ENCODE measurements at places on chromosomes 7 and 10. TPM values are rescaled to one million over a fixed set of nuclear protein-coding genes. Genes with fewer than 3 reads are reported as not detected.

TDRD1 gene
- 0.33 TPM for total RNA-seq

GRCh38 chr7:132485600-132486273, 90.5 kb downstream of the PLXNA4 start:
- no peak overlapping the region for H3K4me3 ChIP-seq
- H3K36me3 ChIP-seq, result no peaks in the 10 kb centered on the region
- H3K27ac ChIP-seq, result no peak overlapping the region
- H3K27me3 ChIP-seq, result no peaks in the 10 kb centered on the region

CABCOCO1 gene
- total RNA-seq, result not detected

DNA sequence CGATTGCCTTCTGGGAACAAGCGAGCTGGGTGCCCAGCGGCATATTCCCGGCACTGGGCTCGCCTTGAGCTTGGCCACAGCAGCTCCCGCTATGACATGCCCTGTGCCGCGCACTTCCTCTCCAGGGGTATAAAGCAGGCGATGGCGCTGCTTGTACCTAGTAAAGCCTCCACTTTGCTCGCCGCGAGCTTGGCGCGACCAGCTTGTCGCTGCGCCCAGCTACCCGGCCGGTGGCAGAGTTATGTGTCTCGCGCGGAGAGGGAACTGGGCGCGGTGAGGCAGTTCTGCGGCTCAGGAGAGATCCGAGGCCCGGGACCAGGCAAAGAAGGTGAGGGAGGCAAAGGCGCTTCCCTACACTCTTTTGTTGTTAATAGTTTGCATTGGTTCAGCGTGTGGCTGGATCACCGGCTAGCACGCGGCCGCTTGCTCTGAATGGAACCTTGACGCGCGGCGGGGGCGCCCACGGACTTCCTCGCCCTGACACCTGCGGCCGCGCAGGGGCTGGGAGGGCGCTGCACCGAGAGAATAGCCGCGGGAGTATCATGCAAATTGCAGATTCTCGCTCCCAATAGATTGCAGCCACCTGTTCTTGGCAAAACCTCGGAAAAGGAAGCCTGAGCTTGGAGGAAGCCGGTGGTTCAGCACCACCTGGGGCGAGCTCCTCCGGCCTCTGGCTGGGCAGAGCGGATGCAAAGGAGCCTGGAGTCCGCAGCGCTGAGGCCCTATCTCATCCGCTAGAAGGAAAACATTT, 3.0 kb upstream of the BUB3 start:
- H3K27me3 ChIP-seq, result peaks cover 27% of the 10 kb centered on the region
- peak overlapping the region; percentile 44 for H3K4me3 ChIP-seq
- H3K4me1 ChIP-seq, result peaks cover 60% of the 10 kb centered on the region
- peaks cover 16% of the 10 kb centered on the region for H3K36me3 ChIP-seq
- H3K27ac ChIP-seq, result no peak overlapping the region

GRCh38 chr7:30594048-30594539, 584 bp upstream of the GARS1 start:
- DNase-seq, result peak; percentile 50
- H3K36me3 ChIP-seq, result peaks cover 46% of the 10 kb centered on the region
- no peaks in the 10 kb centered on the region for H3K27me3 ChIP-seq
- peak overlapping the region; percentile 99 for H3K4me3 ChIP-seq
- peaks cover 55% of the 10 kb centered on the region for H3K4me1 ChIP-seq

DNA sequence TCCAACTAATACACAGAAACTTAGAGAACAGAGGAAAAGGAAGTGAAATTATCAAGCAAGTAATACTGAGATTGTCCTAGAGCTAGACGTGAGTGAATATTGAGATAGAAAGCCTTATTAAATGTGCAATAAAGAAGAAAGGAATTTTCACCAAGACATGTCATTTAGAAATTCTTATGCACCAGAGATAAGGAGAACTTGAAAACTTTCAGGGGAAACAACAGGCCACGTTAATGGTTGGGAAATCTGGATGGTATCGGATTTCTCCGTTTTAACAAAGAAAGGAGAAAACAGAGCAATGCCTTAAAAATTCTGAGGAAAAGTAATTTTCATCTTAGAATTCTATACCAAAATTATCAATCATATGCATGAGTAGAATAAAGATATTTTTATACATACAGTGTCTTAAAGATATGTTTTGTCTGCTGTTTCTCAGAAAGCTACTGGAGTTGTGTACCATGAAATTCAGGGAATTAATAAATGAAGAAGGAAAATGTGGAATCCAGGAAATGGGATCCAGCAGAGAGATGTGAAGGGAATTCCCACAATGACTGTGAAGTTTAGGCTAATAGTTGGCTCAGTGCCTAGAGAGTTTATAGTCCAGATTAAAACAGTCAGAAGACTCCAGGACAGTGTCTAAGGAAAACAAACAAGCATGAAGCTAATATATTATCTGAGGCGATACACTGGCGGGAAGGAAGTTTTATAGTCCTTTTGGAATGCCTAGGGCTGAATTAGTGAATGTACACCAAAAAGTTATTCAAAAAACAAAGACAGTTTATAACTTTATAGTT, 159.5 kb downstream of the PPP1R9A start:
- no peaks in the 10 kb centered on the region for H3K27me3 ChIP-seq
- DNase-seq, result no peak
- no peak overlapping the region for H3K27ac ChIP-seq
- H3K4me3 ChIP-seq, result no peak overlapping the region
- H3K36me3 ChIP-seq, result no peaks in the 10 kb centered on the region

- H3K27me3 ChIP-seq, result no peaks in the 10 kb centered on the region
- no peaks in the 10 kb centered on the region for H3K4me1 ChIP-seq
- H3K36me3 ChIP-seq, result no peaks in the 10 kb centered on the region
- no peak overlapping the region for H3K27ac ChIP-seq
- H3K4me3 ChIP-seq, result no peak overlapping the region
These were observed 293.2 kb downstream of the THSD7A start for GRCh38 chr7:11538751-11539299.
